Fibroblast of upper back skin (primary cell): ENCODE measurements at places on chromosomes 1 and 21.
A peak's percentile ranks its signal among the peaks of the same experiment; 100 is the strongest.

GRCh38 chr1:49971088-49971487, 52.7 kb downstream of the AGBL4 start:
- DNase-seq = no peak

DNA sequence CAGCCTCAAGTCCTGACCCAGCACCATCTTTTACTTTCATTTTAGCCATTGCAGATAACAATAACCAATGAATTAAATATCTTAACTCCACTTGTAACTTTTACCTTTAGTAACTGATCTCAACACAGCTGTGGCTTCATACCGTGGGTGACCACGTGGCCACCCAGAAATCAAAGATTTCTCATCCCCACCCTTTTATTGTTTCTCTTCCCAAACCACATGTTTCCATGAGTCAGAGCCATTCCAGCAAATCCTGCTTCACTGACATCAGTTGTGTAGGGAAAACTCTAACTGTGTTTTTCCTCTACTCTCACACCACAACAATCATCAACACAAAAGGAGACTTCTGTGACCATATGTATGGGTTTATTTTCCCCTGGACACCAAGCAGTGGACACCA, 25.1 kb upstream of the BRDT start:
- DNase-seq = peak; percentile 83

DNA sequence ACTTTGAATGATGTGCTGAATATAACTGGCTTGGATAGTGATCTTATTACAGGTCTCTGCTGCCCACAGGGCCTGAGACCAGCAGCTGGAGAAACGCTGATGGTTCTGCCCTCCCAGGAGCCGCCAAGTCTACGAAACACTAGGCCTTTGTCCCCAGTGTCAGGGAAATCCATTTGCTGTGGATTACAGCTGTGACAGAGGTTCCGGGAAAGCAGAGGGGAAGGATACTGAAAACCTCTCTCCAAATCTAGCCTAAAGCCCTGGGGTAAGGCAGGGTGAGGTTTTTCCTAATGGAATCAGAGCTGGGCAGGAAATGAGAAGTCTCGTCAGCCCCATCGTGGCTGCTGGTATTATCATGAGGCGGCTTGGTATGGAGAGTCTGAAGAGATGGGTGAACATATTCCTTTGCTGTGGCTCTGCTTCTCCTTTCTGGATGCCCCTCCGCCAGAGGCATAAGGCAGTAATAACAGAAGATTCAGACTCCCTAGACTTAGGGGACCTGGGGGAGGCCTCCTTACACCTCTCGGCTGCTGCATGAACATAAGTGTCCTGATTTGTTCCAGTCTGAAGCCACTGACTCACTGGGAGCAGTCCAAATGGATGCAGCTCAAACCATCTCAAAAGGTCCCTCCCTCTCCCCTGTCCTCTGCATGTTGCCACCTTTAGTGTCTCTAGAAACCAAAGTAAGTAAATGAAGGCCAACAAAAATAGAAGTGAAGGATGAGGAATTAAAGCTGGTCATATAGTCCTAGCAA, 48.1 kb downstream of the PHC2 start:
- DNase-seq = no peak

- peak; percentile 54 for DNase-seq
Measured at GRCh38 chr1:240189386-240189989, 97.8 kb downstream of the FMN2 start.

GRCh38 chr1:154556422-154556821, 2.0 kb downstream of the UBE2Q1 start:
- peak; percentile 40 for DNase-seq

GRCh38 chr1:43442756-43443155, 11.0 kb downstream of the HYI start:
- no peak for DNase-seq

DNA sequence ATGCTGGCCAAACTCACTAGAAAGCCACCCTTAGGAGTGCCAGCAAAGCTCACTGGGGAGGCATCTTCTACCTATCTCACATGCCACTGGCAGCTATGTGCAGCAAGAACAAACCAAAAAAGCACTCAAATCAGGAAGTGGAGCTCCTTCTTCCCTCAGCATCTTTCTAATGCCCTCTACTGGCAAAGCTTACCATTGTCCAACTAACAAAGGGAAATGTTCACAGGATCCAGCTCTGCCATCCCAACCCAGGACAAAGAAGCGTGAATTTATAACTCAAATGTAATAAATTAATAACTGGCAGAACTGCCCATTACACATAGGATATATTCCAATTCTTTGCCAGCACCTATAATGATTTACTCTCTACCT, 38.9 kb downstream of the LEPR start:
- DNase-seq = peak; percentile 34

GRCh38 chr1:234958706-234959657, 169.7 kb downstream of the TOMM20 start:
- no peak for DNase-seq

GRCh38 chr1:95221306-95221705, 12.7 kb upstream of the RWDD3 start:
- no peak for DNase-seq

- no peak for DNase-seq
Measured at GRCh38 chr21:43794857-43795256, 5.5 kb downstream of the RRP1 start.

- DNase-seq = no peak
Measured at GRCh38 chr1:11691302-11691914, at the start of gene DRAXIN. Gene DRAXIN, plus strand, starts transcription at chr1:11691710. Its CDS starts 14,549 bp downstream, at chr1:11706259.

DNA sequence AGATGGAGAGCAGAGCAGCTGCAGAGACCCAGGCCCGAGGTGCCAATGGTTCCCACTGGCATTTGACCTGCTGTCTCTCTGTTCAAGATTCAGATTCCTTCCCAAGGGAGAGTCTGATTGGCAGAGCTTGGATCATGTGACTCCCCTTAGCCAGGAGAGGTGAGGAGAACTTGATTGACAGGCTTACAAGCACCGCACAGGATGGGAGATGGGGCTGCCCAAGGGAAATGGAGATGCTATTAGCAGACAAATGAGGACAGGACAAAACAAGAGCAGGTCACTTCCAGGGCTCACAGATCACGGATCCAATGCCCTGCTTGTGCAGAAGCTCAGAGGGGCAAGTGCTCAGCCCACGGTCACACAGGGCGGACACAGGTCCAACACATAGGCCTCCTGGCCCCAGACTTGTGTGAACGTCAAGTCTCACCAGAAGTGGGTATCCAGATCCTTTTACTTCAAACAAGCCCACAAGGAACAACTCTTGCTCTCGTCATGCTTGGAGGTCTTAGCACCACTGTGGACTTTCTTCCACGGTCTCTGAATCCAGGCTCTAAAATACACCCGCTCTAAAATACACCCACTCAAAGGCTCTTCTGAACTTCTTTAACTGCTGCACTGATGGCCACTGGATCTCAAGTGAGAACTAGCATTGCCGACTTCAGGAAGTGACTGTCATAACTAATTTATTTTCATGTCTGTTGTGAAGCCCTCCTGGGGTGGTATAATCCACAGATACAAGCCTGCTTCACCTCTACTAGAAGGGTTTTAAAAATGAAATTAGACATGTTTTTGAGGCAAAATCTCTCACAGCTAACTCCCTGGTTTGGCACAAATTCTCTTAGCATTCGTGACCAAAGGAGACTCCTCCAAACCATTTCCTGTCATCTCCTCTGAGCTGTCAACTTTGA, 274.9 kb downstream of the RRAGC start:
- DNase-seq = no peak

- no peak for DNase-seq
Measured at GRCh38 chr21:42061195-42061985, 9.7 kb upstream of the UMODL1 start.

DNA sequence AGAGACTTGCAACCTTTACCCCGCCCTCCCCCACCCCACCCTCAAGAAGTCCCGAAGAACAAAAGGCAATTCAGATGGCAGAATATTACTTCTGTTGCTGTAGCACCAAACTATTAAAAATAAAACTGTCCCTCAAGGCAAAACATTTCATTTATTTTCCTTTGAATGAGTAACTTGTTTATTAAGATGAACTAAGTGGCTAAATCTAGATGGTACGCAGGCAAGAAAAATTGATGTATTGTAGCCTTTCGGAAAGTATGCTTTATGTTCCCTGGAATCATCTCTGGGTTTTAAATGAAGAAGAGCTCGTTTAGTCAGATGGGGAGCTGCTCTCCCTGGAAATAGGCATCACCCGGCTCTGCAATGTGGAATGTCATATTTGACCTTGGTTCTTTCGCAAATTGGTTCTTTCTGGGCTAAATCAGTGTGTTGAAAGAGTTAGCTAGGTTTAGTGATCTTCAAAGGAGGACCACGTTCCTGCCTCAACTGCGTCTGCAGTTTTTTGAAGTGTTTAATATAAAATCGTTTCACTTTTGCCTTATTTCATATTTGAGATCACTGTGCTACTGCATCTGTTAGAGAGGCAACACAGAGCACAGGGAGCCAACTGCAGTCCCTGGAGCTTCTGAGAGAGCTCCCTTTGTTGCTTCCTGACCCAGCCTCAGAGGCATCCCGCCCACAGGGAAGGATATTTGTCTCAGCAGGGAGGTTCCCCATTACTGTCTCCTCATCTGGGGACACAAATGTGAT, 61.8 kb downstream of the KIF26B start:
- no peak for DNase-seq

DNA sequence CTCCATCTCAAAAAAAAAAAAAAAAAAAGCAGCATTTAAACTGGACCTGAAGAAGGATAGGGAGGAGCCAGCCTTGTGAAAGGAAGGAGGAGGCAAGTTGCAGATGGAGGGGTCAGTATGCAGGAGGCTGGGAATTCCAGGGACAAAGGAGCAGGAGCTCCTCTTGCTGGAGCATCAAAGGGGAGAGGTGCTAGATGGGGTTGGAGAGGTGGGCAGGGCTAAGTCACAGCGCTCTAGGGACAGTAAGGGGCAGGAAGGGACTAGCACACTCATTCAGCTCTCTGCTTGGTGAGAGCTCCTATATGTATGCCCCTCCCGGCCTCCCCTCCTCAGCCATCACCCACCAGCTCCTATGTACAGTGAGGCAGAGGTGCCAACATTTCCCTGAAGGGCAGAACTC, 26.8 kb downstream of the MAP7D1 start:
- DNase-seq = no peak

- peak; percentile 79 for DNase-seq
Measured at GRCh38 chr21:39776589-39776988, 31.6 kb downstream of the IGSF5 start.

- DNase-seq = peak; percentile 51
Measured at GRCh38 chr1:110647254-110647891, 27.4 kb downstream of the KCNA3 start.

DNA sequence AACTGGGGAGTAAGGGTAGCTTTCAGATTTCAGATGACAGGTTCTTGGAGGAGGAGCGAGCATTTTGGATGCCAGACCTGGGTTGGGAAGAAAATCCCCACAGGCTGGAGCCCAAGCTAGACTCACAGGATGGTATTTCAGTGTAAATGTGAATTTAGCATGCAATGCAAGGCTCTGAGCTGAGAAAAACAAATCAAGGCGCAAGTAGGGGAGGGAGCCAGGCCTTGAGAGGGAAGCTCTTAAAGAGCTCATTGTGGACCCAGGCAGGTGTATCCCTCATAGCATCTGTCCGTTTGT, 386.1 kb downstream of the MATN1 start:
- DNase-seq = no peak

DNA sequence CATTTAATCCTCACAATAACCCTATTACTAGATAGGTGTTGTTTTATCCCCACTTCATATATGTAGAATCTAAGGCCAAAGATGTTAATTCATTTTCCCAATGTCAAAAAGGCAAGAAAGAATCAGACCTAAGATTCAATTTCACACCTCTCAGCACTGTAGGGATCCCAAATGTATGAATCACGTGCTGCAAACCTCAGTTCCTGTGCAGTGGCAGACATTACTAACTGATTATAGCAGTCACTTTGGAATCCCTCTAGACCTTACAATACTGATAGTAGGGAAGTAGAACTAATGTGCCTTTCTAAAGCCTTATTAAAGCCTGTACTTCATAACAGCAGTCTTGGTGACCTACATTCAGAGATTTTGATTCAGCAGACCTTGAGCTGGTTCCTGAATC, 2.3 kb downstream of the C1orf87 start:
- peak; percentile 23 for DNase-seq

DNA sequence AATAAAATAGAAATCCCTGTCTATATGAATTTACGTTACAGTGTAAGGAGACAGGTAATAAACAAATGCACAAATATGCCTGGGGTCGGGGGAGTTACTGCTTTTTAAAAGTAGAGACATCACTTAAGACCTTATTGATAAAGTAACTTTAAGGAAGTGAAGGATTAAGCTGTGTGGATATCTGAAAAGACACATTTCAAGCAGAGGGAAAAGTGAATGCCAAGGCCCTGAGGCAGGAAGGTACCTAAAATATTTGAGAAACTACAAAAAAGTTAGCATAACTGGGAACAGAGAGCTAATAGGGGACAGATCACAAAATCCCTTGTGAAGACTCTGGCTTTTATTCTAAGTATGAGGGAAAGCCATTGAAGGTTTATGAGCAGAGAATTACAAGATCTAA, 41.5 kb downstream of the TUT4 start:
- DNase-seq = no peak

- DNase-seq = no peak
Measured at GRCh38 chr1:46341222-46342083, 846 bp downstream of the NSUN4 start.

GRCh38 chr1:241624935-241625334, 15.2 kb downstream of the CHML start:
- DNase-seq = no peak

DNA sequence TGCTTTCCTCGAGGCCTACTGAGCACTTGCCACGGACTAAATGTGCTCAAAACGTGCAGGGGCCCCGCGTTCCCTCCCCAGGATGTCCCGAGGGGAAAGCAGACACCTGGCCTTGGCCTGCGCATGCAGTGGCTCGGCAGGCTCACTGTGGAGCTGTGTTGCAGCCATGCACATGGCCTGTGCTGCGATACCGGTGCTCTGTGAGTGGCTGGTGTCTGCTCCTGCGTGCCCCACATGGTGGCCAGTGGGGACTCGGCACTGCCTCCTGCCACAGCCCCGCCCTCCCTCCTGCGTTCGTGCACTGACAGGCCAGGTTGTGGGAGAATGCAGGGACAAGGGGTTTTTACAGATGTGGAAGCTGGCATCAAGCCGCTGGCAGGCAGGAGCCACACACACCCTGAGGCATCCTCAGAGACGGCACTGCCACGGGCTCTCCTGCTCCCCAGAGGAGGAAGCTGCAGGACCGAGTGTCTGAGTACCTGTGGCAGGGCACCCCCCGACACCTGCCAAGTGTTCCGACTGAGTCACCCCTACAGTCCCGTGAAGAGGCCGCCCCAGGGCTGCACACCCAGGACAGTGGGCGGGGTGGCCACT, 16.9 kb upstream of the PTTG1IP start:
- no peak for DNase-seq

DNA sequence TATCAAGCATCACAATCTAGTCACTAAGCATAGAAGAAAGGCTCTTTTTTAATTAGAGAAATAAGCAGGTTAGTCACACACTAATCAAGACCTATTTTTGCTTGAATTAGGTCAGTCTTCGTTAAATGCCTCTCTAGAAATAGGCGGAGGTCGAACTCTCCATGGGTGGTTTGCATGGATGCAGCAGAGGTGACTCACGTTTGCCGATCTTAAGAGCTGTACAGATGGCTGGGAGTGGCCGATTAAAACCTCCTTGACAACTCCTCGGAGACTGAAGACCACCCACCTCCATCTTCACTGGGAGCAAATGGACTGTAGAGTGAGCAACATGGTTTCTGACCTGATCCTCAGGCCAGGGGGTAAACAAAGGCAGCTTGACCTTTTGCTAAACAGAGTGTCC, 249.3 kb downstream of the ZNF648 start:
- no peak for DNase-seq
